Activated CD4-positive, alpha-beta T cell treated with anti-CD3 and anti-CD28 coated beads, Interleukin-2, amount 50 U/mL, for 1 hour (primary cell): ENCODE measurements at places on chromosomes 3 and 15.

- no peak for DNase-seq
These were observed 95.6 kb upstream of the TJP1 start for GRCh38 chr15:29917600-29918597.

DNA sequence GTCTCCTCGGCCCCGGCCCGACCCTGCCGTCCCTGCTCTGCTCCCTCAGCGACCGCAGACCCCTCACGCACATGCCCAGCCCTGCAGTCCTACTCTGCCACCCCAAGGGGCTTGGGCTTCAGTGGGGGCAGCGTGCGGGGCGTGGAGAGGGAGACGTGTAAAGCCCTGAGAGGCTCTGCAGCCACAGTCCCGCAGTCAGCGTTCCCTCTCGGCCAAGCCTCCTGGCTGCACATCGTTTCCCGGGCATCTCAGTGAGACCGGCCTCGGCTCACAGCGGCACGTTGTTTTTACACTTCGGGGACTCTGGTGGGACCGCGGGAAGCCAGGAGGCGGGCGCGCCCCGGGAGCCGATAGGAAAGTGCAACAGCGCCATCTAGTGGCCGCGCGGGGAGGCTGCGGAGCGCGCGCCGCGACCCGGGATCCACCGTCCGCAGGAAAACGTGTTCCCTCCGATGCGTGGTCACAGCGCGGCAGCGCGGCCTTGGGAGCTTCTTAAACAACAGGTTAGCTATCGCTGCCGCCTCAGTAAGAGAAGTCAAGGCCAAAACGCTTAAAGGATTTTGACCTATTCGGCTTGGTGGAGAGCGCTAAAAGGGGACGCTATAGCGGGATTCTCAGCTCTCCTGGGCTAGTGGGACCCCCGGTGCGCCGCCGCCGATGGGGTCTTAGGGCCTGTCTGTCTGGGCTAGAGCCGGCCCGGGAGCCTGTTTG, 226.8 kb upstream of the IGF1R start:
- peak; percentile 53 for DNase-seq

GRCh38 chr15:78537266-78537905, 2.9 kb upstream of the PSMA4 start:
- no peak for DNase-seq

DNA sequence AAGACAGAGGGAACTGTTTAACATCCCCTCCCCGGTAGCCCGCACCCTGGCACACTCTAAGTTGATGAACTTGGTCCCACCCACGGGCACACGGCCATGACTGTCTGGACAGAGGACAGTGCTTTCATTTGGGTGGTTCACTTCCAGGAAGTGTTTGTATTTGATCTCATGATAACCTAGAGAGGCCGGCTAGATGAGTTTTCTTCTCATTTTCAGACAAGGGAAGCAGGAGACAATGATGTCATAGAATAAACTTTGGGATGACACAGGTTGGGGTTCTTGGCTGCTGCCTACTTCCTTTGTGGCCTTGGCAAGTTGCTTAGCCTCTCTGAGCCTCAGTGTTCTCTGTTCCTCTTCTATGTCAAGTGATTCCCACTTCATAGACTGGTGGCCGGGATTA, 16.1 kb upstream of the LYSMD4 start:
- DNase-seq: no peak

GRCh38 chr3:14199641-14200040, 21.0 kb downstream of the LSM3 start:
- no peak for DNase-seq

DNA sequence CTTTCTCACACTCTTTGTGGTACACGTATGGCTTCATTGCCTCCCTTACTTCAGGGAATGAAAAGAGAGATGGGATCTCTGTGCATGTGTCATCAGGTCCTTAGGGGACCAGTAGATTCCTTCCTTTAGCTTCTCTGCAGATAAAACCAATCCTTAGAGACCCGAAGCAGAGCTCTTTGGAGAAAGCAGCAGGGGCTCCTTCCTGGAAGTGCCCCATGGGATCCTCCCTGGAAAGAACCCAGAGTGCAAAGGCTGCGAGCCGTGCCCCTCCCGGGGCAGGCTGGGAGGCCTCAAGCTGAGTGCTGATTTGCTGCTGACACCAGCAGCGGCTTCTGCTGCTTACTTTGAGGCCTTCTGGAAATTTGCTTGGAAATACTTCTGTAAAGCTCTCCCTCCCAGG, 328.6 kb upstream of the RGMA start:
- no peak for DNase-seq

GRCh38 chr3:157498371-157498770, 4.8 kb downstream of the VEPH1 start:
- DNase-seq: no peak

GRCh38 chr3:24628523-24629258, 134.0 kb upstream of the THRB start:
- no peak for DNase-seq

GRCh38 chr15:90099868-90100831, 2.1 kb downstream of the IDH2 start:
- DNase-seq: no peak

DNA sequence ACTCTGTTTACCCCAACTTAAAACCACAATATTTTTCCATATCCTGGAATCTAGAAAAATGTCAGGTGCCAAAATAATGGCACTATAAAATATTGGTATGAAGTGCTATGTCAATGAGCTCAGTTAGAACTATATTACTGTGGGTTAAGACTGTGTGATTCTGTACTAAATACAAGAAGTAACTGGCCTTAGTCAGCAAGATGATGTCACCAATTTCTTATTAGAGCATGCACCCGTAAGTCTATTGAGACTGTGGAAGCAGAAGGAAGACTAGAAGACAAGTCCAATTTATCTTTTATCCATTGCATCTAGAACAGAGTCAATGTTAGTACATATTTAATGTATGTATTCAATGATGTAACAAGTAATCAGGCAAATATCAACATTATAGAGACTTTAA, 25.0 kb downstream of the LRRC58 start:
- no peak for DNase-seq

DNA sequence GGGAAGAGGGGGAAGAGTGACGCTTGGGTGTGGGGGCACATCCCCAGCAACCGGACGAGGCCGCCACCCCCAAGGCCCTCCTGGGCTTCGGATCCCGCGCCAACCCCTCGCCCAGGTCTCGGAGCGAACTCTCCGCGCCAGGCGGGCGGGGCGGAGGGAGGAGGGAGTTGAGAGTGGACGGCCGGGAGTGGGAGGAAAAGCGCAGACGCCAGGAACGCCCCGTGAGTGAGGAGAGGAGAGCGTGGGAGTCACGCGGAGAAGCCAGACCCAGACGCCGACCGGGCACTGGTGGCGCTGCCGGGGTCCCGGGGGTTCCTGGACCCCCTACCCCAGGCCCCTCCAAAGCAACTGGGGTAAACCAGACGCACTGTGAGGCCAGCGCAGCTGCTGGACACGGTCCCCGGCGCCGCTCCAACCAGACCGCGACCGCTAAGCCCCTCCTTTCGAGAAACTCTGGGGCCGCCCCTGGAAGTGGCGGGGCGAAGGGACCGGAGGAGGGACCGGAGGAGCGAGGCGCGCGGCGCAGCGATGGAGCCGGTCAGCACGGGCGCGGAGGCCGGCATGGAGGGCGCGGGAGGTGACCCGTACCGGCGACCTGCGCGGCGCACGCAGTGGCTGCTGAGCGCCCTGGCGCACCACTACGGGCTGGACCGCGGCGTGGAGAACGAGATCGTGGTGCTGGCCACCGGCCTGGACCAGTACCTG, at the start of gene EFCC1:
EFCC1 (plus strand) TSS at position 204 of the 705 bp plus-strand sequence; CDS start at position 529, 325 bp downstream.
- DNase-seq: no peak

GRCh38 chr3:65037861-65038260, 350.1 kb upstream of the ADAMTS9 start:
- no peak for DNase-seq

DNA sequence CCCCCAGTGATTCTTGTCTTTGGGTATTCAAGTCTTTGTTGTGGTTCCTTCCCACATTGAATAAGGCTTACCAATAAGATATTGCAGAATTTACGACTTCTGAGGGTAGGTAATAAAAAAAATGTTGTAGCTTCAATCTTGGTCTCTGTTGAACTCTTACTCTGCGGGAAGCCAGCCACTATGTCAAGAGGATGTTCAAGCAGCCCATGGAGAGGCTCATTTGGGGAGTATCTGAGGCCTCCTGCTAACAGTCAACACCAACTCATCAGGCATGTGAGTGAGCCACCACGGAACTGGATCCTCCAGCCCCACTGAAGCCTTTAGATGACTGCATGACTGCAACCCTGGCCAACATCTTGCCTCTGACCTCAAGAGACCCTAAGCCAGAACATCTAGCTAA, 3.2 kb upstream of the TBC1D23 start:
- no peak for DNase-seq

DNA sequence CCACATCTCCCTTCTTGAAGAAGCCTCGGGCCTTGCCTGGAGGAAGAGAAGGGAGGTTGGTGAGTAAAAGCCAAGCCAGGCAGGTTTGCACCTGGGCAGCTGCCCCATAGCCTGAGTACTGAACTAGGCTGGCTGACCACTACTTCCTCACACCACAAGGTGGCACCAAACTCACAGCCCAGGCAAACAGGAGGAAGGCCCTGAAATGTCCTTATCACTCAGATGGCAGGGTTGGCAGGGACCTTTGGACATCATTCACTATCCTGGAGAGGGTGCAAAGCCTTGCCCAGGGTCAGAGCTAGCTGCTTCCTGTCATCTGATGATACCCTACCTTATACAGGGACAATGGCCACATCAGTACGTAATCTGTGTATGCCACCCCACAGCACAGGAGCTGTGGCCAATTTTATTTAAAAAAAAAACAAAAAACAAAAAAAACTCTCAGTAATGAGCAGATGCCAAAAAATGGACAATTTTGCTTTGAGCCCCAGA, 2.2 kb upstream of the GRAMD2A start:
- peak; percentile 73 for DNase-seq

DNA sequence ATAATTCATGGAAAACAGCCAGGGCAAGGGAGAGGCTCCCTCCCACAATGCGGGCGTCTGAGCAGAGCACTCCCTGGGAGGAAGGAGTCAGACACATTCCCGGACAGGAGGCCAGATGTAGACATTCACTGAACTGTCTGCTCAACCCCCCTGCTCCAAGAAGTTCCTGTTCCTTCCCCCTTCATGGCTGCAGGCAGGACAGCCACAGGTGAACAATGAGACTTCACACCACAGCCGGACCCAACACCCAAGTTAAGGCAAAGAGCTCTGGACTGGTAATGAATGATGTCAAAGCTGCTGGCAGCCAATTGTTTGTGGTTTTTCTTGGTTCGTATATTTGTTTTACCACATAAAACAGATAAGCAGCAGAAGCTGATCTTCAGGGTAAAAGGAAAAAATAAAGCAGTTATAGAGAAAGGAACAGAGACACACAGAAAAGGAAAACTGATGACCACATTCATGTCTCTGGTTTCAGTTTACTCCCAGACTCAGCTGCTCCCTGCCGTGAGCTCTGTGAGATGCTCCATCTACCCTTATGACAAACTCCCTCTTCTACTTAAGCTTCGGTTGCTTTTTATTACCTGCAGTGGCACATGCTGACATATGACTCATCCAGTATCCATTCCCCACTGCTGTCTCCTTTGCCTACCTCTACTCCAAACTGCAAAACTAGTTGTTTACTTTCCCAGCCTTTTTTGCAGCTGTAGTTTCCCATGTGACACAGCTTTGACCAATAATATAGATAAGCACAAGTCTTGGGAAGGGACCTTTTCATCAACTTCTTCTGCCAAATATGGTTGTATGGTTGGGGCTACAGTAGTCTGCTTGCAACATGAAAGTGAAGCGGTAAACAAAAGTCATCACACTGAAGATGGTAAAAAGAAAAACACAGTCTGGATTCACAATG, 33.1 kb downstream of the DZIP1L start:
- DNase-seq: peak; percentile 5

- DNase-seq: no peak
These were observed 1.8 kb downstream of the RBMS3 start for GRCh38 chr3:29282427-29283230.

DNA sequence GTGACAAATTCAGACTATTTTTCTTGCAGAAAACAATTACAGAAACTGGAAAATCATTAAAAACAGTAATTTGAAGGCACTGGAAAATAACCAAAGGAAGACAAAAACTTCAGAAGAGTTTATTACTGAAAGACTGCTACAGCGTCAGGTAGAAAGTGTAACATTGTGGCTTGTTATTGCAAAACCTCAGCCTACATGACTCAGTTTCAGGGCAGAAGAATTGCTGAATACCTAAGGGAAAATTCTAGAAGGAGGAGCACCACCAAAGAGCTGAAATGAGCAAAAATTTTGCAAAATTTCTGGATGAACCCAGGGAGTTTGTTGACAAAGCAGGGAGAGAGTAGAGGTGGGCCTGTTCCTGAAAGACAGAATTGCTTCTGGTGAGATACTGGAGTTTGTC, 219.6 kb downstream of the C3orf38 start:
- no peak for DNase-seq

GRCh38 chr3:43856761-43857160, 166.0 kb downstream of the ABHD5 start:
- DNase-seq: no peak

DNA sequence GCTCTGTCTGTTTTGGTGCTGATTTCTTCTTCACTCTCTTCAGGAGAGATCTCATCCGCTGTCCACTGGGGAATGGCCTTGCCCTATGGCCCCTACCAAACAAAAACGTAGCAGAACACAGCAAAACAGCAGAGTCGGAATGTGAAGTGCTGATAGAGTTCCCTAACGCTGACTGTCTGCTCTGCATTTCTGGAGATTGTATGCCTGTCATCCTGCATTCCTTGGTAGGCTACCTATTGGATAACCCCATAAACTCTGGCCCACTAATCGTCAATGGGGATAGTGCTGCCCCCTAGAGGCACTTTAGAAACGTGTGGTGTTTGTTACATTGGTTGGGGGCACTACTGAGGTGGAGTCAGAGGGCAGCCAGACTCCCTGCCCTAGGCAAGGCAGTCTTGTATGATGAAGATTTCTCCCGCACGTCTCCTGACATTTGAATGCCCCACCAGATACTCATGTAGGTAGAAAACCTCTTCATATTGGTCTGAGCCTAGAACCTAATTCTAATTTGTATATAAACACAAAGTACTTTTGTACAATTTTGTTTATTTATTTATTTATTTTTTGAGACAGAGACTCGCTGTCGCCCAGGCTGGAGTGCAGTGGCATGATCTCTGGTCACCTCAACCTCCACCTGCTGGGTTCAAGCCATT, 15.6 kb upstream of the MAGEF1 start:
- peak; percentile 38 for DNase-seq

GRCh38 chr3:8095724-8096123, 405.9 kb upstream of the LMCD1 start:
- DNase-seq: no peak

- no peak for DNase-seq
These were observed 1.9 kb downstream of the CD200 start for GRCh38 chr3:112334691-112335433.

- DNase-seq: no peak
These were observed 289.3 kb downstream of the EPHB1 start for GRCh38 chr3:135084405-135084804.
